ENCODE measurements at places on chromosomes 11 and 22.
A peak's percentile ranks its signal among the peaks of the same experiment; 100 is the strongest.

DNA sequence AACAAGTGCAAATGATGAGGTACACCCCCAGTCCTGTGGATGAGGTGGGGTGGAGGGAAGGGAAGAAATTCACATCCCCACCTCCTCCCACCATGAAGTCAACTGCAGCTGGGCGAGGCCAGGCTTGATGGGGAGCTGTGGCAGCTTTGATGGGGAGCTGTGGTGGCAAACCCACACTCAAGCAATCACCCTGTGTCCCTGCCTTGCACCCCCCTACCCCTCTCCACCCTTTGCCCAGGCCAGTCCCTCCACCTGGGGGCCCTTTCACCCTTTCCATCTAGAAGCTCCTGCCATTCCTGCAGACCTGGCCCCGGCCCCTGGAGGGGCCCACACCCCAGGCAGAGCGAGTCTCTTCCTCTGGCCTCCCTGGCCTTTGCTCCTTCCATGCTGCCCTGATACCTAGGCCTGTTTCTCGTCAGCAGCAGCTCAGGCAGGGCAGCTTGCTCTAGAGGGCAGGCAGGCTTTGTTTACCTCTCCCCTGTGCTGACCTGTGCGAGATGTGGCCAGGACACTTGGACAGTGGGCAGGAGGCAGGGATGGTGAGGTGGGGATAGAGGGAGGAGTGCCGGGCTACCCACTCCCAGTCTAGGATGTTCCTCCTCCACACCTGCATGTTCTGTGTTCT lies 4.5 kb upstream of the FGF3 start:
- H3K4me1 ChIP-seq, result no peaks in the 10 kb centered on the region
- H3K27me3 ChIP-seq, result peaks cover 22% of the 10 kb centered on the region
- no peaks in the 10 kb centered on the region for H3K36me3 ChIP-seq
- no peak for DNase-seq

- H3K36me3 ChIP-seq, result no peaks in the 10 kb centered on the region
- DNase-seq, result peak; percentile 57
- H3K27me3 ChIP-seq, result no peaks in the 10 kb centered on the region
- no peaks in the 10 kb centered on the region for H3K4me1 ChIP-seq
- H3K4me3 ChIP-seq, result no peak overlapping the region
Observed at GRCh38 chr11:126716456-126717083, 284.0 kb downstream of the KIRREL3 start.

GRCh38 chr22:33565580-33565995 lies 354.7 kb downstream of the LARGE1 start:
- peaks cover 5% of the 10 kb centered on the region for H3K4me1 ChIP-seq
- peaks cover 12% of the 10 kb centered on the region for H3K36me3 ChIP-seq
- H3K27me3 ChIP-seq, result no peaks in the 10 kb centered on the region
- H3K27ac ChIP-seq, result no peak overlapping the region
- no peak for DNase-seq

DNA sequence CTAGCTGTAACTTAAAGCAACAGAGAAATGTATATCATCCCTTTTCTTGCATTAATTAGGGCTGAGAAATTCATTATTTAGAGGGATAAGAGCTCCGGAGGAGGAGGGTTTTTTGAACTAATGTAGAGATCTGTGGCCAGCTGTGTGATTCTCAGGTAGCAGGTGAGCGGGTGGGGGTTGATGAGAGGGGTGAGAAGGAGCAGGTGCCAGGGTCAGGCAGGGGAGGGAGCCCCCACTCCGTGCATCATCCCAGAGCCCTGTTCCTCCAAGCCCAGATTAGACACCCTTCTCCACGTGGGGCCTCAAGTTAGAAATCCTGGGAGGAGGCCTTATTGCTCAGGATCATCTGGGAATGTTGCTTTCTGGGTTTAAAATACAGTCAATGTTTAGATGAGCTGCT lies 24.9 kb downstream of the ZBTB16 start:
- no peaks in the 10 kb centered on the region for H3K4me1 ChIP-seq
- H3K4me3 ChIP-seq, result no peak overlapping the region
- no peak overlapping the region for H3K27ac ChIP-seq
- H3K36me3 ChIP-seq, result no peaks in the 10 kb centered on the region
- peaks cover 2% of the 10 kb centered on the region for H3K27me3 ChIP-seq

DNA sequence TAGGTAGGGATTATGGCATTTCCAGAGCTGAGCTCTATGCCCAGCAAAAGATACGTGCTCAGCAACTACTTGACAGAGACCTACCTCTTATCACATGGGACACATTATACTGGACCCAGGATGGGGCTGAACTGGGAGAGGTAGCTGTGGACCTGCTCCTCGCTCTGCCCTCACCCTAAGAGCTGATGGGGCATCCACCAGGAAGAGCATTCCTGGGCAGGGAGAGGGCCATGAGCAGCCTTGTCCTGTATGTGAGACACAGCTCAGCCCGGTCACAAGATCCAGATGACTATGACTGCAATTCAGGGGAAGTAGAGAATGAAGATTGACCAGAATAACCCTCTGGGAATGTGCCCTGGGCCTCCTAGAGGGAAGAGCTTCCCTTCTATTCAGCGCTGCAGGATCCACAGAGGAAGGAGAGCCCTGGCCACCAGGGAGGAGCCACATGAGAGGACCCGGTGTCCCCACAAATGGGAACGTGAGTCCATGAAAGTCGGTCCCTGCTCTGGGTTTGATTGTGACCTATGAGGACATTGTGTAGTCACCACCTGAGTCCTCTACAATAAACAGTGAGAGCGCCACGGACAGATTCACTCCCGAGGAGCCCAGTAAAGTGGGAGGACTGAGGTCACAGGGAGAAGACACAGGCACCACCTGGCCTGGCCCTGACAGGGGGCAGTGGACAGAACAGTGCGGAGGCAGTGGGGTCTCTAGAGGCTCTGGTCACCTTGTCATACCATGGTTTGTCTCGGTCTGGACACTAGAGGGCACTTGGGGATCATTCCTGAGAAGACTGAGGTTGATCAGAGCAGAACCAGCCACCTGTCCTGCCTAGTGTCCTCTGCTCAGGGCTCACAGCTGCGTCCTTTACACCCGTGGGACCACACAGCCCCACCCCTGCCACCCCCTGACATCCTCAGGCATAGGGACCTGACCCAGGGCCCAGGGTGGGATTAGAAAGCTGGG lies 99.5 kb downstream of the ZNF280B start:
- no peak overlapping the region for H3K27ac ChIP-seq
- H3K27me3 ChIP-seq, result peaks cover 61% of the 10 kb centered on the region
- H3K4me3 ChIP-seq, result no peak overlapping the region
- no peaks in the 10 kb centered on the region for H3K4me1 ChIP-seq
- no peaks in the 10 kb centered on the region for H3K36me3 ChIP-seq

DNA sequence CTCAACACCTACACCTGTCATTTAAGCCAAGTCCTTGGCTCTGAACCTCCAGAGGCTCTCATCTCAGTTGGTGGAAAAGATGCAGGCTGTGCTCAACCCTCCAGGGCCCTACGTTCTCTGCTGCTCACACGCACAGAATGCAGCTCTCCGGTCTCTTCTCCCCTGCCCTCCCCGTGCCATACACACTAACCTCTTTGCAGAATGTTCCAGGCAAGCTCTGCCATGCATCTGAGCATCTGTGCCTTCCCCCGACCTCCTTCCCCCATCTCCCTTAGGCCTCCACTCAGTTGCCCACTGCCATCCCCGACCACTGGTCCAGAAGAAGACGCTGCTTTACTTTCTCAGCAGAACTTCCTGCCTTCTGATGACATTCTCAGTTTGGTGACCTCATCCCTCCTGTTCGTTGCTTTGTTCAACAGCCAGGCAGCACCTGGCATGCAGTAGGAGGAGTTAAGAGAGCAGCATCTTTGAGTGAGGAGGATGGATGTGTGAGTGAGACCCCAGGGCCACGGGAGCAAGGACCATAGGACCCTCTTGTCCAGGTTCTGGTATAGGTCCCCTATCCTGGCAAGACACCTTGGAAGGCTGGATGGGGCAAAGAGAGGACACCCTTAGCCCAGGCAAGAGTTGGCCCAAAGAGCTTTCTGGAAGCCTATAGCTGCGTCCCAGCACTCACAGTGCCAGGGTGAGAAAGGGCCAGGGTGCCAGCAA lies 598.0 kb downstream of the BRD1 start:
- H3K27me3 ChIP-seq, result no peaks in the 10 kb centered on the region
- H3K4me1 ChIP-seq, result no peaks in the 10 kb centered on the region
- H3K36me3 ChIP-seq, result no peaks in the 10 kb centered on the region
- H3K4me3 ChIP-seq, result no peak overlapping the region
